ENCODE measurements at places on chromosomes 4 and X.
A peak's percentile ranks its signal among the peaks of the same experiment; 100 is the strongest.

- no peak for DNase-seq
Observed at GRCh38 chr4:184362396-184362795, 112.0 kb downstream of the IRF2 start.

DNA sequence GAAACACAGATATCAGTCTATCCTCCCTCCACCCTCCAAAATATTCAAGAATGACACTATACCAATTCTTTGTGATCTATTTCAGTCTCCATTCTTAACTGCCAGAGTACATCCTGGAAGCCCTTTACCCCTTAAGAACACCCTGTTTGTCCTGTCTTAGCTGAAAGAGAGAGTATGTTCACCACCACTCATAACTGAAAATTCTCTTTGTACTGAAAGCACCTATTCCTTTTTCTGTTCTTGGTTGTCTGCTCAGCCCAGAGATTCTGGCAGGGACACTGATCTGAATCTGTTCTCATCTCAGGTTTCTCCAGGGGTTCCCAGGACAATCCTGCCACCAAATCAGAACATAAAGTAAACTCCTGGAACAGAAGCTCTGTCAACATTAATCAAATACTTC is 25.4 kb upstream of the EREG start:
- DNase-seq = no peak

DNA sequence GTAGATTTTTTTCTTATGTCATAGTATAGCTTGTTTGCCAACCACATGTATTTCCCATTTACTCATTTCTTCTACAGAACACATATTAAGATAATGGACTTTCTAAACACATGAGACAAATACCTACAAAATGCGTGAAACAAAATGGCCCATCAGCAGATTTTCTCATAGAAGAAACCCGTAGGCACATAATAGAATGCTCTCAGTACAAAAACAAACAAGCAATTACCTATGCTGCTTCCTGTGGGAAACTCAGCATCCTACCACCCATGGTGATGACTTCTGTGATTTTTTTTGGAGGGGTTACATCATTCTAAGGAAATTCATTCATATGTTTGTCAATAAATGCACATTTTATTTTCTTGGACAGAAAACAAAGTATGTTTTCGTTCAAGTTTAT is 343.6 kb downstream of the SPRY1 start:
- no peak for DNase-seq

GRCh38 chrX:23851544-23851943 is 56.2 kb downstream of the APOO start:
- DNase-seq = no peak

DNA sequence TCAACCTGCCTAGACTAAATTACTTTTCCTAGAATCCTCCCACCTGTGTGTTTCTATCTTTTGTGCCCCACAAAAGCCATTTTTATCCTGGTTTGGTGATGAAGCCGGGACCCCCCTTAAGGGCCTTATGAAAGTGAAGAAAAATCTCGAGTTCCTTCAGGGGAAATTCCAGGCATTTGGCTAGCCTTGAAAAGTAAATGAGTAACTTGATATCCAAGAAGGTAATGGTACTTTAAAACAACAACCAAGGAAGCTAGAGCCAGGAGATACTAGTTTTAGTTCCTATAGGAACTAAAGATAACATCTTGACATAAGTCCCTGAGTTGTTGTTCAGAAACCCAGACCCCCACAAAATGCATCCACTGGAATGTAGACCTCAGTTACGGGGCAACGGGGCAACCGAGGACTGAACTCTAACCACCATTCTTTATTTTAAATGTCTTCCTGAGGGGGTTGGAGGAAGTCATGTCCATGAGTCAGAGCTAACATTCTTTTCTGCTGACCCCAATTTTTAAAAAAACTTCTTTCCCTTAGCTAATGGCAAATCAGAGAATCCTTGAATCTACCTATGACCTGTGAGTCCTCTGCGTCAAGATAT is 73.9 kb downstream of the VCX3A start:
- DNase-seq = no peak

GRCh38 chr4:94410678-94411206 is 41.0 kb upstream of the PDLIM5 start:
- DNase-seq = no peak

GRCh38 chrX:105211066-105211575 is 9.4 kb downstream of the TEX13A start:
- DNase-seq = no peak

DNA sequence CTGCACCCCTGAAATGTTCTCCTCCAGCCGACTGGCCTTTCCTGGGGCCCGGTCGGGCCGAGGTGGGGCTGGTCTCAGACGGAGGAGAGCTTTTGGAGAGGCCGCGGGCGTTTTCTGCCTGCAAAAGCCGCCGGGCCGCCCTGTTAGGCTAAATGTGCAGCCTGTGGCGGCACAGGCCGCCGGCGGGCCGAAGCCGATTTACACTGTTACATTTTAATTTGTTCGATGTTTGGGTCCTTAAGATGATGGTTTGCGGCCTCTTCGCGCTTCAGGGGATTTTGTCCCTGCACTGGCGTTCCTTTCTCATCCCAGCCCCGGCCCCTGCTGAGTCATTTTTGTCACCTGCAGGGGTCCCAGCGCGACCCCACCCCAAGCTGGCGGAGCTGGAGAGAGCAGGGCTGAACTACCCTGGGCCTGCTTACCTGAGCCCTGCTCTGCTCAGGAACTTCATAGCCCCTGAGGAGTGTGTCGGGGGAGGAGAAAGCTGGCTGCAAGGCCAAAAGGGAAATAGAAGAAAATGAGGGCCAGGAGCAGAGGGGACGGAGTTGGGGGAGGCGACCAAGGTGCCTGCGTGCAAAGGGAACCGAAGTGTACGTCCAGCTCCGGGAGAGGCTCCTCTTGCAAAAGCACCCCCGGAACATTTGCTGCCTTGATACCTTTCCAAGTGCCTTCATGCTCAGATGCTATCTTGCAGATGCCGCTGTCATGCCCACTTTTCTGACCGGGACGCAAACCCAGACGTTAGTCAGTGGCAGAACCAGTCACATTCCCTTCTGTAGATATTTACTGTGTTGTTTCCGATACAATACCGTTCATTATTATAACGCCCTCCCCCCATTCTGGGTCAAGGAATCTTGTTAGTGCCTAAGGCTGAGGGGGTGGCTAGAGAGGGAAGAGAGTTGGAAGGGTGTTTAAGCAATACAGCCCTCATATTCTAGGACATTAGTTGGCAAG is 977 bp upstream of the RBBP7 start:
- DNase-seq = no peak

DNA sequence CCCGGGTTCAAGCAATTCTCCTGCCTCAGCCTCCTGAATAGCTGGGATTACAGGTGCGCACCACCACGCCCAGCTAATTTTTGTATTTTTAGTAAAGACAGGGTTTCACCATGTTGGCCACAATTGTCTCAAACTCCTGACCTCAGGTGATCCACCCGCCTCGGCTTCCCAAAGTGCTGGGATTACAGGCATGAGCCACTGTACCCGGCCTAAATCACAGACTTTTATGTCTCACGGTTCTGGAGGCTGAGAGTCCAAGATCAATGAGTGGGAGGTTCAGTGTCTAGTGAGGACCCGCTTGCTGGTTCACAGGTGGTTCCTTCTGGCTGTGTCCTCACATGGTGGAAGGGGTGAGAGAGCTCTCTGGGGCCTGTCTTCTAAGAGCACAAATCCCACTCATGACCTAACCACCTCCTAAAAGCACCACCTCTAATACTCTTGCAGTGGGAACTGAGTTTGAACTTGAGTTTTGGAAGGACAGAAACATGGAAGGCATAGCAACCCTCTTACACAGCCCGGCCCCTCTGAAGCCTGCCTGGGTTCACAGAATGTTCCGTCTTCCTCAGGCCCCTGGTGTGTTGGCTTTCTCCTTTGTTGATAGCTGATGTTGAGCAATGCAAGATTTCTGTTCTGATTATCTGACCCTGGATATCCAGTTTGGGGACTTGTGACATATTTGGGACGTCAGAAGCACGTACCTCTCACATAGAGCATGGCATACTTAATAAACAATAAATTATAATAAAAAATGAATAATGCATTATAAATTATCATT is 1.9 kb upstream of the AKAP17A start:
- DNase-seq = no peak

- peak; percentile 8 for DNase-seq
Observed at GRCh38 chrX:102934624-102935023, 2.4 kb upstream of the RAB40AL start.

GRCh38 chr4:189600718-189601435 is 339.8 kb upstream of the FRG1 start:
- DNase-seq = no peak

DNA sequence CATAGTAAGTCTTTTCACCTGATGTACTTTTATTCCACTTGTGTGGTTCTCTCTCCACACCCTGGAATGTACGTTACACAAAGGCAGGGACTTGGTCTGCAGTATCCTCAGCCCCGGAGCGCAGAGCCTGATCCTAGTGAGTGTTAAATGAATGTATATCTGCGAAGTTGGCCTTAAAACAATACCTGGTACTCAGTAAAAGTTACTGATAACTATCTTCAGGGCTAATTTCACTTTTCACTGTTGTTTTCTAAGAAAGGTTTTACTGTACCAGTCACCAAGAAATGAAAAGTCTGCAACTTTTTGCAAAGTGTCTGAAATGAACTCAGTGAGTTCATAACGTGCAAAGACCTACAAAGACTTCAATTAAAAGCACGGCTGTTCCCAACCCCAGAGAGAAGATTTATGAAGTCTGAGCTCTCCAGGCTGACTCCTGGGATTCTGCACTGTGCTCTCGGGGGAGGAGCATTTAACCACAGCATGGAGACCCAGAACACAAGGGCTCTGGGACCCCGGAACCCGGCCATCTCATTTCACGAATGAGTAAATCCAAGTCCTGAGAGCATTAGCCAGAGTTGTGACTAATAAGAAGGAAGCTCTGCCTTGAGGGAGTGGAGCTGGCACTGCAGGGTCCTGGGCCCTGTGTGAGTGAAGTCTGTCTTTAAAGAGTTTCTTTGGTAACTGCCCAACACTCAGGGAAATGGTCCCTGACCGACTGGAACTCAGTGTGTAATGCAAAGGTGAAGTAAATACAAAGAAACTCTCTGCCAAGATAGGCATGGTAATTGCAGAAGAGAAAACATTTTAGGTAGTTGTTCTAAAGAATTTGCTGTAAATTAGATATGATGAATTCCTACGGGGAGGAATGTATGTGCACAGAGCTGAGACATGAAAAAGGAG is 165.8 kb downstream of the NSUN7 start:
- DNase-seq = peak; percentile 24

DNA sequence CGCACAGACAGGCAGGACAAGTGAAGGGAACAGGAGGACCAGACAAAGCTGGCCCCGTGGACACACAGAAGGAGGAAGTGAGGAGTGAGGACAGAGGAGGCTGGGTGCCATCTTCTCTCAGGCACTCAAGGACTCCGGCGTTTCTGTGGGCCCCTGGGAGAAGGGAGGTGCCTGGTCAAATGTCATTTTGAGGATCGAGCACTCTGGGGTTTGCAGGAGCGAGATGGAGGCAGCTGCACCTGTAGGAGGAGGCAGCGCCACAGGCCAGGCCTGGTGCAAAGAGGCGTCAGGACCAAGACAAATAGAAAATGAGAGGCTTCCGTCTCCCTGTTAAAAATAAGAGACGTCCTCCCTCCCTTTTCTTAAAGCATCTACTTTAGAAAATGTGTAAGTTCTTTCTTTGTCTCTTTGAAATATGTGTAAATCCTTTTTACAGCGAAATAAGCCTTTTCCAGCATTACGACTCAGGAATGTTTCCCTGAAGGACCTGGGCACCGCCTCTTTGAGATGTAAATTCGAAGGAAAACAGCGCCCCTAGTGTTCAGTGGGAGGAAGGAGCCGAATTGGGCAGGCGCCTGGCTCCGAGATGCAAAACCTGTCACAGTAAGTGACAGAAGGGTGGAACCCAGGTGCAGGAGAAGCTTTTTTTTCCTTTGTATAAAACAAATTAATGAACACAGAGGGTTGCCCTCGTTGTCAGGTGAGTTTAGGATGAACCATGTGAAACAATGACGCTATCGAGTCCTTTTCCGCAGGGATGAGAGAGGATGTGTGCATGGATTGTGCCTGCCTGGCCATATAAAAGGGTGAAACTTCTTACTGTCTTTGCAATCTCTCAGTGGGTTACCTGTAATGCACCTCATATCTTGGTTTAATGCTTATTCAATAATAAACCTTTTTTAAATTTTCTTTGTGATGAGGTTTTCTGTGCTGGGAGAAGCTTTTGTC is 1.4 kb upstream of the C4orf50 start:
- peak; percentile 24 for DNase-seq

DNA sequence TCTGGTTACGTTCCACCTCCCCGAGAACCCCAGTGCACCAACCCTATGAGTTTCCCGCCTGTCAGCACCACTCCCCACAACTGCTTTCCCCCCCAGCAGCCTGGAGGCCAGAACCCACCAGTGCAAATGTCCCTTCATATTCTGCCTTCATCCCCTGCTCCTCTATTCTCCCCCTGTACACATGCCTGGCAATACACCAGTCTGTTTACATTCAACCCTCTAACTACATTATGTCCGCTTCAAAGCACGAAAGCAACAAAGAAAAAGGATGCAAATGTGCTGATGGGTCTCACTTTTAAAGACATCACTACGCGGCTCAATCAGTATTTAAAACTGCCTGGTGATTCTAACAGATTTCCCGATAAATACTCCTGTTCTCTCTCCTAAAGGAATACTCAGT is 126.7 kb upstream of the SORBS2 start:
- no peak for DNase-seq

- DNase-seq = no peak
Observed at GRCh38 chrX:44305921-44306320, 37.6 kb downstream of the EFHC2 start.

DNA sequence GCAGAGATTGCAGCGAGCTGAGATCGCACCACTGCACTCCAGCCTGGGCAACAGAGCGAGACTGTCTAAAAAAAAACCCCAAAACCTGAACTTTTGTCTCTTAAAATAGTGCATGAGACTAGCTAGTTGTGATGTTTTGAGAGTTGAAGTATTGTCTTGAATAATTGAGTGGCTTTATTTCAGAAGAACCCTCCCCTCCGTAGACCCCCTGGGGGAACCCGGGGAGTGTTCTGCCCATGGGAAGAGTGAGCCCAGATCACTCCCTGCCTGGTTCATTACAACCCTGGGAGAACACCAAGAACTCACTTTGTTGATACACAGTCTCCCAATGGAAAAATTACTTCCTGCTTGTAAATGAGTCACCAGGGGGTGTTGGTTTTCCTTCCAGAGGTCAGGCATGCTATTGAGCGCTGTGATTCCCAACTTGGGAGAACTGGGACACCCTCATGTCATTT is 65.3 kb upstream of the SHISA3 start:
- no peak for DNase-seq

DNA sequence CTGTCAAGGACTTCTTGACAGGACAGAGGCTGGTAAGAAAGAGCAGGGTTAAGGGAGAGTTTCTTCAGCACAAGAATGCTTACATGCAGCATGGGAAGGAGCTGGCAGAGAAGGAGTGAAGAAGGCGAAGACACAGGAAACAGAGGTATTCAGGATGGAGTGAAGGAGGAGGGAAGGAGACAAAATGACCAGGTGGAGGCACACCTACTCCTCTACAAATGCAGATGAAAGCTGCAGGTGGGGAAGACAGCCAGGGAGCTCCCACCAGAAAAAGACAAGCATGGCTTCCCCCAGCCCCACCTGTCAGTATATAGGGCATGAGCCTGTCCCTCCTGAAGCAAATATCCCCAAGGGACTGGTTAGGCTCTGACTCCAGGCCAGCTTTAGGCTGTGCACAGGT is 29.6 kb upstream of the NKRF start:
- DNase-seq = no peak
